ENCODE measurements at places on chromosomes 1 and 21. TPM values are rescaled to one million over a fixed set of nuclear protein-coding genes. Genes with fewer than 3 reads are reported as not detected.

Gene LIPI
- total RNA-seq = not detected

Gene TTC22
- total RNA-seq = not detected

Gene SPRR2A
- total RNA-seq = not detected

Gene PAX7
- not detected for total RNA-seq
